ENCODE measurements at places on chromosomes 7 and 10.

DNA sequence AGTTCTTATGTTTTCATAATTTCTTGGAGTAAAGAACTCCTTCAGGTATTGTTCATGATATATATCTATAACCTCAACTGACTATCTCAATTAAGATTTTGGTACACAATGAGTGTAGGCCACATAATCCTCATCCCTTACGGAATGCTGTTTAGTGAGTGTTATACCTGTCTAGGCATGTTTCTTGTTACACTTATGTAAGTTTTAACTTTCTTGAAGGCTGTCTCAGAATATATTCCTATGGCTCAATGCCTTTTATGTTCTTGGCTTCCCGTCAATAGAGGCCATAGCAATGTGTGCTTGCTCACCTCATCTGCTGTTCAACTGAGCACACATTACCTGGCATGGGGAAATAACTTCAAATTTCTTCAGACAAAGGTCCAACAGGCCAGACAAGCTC, 185.1 kb downstream of the CTTNBP2 start:
- DNase-seq, result no peak

- DNase-seq, result no peak
Observed at GRCh38 chr7:74318043-74318442, 28.8 kb downstream of the CLIP2 start.

DNA sequence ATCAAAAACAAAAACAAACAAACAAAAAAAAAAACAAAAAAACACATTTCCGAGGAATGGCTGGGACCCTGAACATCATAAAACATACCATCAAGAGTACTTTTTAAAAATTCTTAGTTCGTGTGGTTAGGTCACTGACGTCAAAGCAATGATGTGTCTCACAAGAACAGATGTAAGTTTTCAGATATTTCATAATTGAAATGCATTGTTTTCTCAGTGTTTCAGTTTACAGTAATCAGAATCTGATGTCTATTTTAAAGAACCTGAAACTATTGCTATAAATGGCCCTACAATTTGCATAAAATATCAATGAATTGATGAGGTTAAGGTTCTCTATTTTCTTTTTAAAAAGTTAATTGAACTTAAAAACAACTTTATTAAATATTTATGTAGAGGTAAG, 103.7 kb upstream of the HGF start:
- no peak for DNase-seq

DNA sequence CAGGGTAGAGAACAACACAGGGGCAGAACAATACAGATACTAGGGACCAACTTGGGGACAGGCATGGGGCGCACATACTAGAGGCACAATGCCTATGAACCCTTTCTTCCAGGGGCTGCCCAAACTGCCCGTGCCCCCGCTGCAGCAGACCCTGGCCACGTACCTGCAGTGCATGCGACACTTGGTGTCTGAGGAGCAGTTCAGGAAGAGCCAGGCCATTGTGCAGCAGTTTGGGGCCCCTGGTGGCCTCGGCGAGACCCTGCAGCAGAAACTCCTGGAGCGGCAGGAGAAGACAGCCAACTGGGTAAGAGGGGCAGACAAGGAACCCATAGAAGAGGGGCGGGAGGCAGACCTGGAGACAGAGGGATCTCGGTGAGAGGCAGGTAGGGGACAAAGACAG, 5.8 kb downstream of the CHAT start:
- DNase-seq, result no peak

DNA sequence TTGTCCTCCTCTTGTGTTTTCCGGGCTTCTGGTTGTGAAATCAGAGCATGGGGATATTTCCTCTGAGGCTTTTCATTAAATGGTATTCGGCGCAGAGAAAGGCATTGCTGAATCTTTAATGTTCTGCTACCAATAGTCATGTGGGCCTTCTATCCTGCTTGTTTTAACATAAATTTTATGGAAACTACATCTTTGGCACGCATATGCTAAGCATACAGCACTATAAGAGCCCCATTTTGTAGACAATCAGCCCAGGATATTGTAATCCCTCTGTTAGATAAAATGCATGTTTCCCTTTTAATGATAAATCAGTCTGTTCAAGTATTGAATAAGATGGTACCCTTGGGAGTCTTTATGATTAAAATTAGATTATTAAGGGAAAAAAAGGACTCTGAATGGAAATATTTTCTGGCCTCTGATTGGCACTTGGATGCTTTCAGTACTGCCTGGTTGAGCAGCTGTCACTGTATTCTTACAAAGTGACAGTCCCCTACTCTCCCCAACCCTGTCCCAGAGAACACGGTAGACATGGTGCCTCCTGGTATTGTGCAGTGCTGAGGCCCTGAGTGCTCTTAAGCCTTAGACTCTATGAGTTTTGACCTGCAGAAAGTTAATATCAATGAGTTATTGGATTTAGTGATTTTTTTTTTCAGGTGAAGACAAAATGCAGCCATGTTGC, 256.3 kb downstream of the POU6F2 start:
- no peak for DNase-seq

- no peak for DNase-seq
Observed at GRCh38 chr10:66980246-66980815, 54.5 kb downstream of the LRRTM3 start.

- no peak for DNase-seq
Observed at GRCh38 chr7:37666026-37666799, 17.4 kb upstream of the GPR141 start.

DNA sequence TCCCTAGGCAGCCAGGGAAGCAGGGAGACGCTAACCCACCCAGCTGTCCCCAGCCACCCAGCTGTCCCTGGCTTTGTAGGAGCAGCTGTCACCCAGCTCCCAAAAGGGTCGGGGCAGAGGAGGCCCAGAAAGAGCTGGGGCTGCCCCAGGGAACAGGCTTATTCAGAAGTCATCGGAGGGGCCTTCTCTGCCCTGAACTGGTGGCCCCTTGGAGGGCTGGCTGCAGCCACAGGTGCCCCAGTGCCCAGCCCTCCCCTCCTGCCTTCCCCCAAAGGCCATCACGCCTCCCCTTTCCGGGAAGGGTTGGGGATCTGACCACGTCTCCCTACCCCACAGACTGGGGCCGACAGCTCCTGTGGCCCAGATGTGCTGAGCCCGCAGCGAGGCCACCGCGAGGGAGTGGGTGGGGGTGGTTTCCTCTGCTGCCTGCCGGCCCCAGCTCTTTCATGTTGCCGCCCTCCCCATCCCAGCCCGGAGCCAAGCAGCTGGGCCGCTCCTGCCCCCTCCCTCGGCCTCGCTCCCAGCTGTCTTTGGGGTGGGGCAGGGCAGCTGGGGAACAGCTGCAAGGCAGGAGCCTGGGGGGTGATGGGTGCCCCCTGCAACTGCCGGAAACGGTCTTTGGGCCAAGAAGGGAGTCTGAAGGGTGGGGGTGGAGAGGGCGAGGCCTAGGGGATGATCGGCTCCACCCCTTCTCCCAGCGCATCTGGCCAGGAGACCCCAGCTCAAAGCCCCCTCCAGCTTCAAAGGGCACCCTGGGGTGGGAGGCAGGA, 16.8 kb downstream of the TRIM8 start:
- no peak for DNase-seq

DNA sequence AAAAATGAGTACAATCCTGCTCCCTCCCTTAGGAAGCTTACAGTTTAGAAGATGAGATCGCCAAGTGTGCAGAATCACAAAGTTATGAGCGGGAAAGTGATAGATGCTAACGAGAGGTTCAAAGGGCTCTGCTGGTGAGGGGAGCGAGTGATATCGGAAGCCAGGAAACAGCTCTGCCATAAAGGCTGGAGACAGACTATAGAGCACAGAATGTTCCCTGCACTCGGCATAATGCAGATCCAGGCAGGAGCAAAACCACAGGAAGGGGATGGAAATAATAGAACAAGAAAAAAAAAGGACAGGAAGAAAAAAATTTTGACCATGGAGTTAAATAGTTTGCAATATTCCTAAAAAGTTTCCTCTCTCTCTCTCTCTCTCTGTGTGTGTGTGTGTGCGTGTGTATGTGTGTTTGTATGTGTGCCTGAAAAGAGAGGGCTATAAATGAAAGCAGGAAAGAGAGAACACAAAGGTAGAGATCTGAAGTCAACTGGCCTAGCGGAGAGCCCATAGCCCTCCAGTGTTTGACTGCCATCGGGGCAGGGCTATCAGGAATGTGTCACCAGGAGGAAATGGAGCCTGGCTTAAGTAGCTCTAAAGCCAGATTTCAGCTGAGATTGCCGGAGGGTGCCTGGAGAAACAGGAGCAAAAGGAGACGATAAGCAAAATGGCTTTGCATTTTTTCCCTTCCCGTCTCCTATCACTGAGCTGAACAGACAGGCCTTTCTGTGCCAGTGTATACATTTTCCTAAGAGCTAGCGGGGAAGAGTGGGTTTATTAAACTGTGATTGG, 175.8 kb upstream of the LYZL1 start:
- DNase-seq, result no peak

Data from activated naive CD4-positive, alpha-beta T cell (primary cell).